Lung (tissue), 17 donors: ENCODE measurements at places on chromosomes 16 and 17.

DNA sequence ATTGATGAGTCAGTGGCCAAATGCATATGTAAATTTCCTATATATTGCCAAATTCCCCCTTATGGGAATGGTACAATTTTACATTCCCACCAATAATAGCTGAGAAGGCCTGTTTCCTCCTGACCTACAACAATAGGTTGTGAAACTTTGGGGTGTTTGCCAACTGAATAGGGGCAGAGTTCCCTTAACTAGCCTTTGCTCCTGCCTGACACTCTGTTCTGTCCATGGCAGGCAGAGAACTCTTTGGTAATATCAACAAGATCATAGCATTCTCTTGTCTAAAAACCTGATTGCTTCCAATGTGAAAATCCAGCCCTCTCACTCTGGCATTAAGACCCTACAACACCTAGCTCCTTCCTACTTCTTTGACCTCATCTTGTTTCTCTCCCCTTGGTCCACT is 149.7 kb downstream of the HAPSTR1 start:
- H3K36me3 ChIP-seq = no peaks in the 10 kb centered on the region
- no peak for DNase-seq
- H3K27me3 ChIP-seq = no peaks in the 10 kb centered on the region

DNA sequence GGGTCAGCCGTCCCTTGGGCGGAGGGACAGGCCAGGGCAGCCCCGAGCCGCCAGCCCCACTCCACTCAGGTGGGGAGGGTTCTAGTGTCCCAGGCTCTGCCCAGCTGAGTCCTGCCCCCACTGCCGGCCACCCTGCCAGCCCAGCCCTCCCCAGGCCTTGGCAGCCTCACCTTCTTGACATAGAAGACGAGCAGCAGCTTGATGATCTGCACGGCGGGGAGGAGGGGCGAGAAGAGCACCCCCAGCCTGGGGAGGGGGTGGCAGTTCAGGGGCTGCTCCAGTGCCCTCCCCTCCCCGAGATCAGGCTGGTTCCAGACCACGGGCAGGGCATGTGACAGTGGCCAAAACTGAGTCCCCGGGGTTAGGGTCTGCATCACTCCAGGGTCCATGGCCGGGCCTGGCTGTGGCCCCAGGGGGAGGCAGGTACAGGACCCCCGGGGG is 9.7 kb downstream of the TMC6 start:
- H3K27me3 ChIP-seq = no peaks in the 10 kb centered on the region
- H3K4me3 ChIP-seq = no peak overlapping the region
- no peak overlapping the region for H3K27ac ChIP-seq
- peaks cover 9% of the 10 kb centered on the region for H3K4me1 ChIP-seq
- H3K36me3 ChIP-seq = no peaks in the 10 kb centered on the region

- H3K4me3 ChIP-seq = no peak overlapping the region
- no peaks in the 10 kb centered on the region for H3K27me3 ChIP-seq
- no peak for DNase-seq
- H3K27ac ChIP-seq = no peak overlapping the region
- H3K4me1 ChIP-seq = peaks cover 5% of the 10 kb centered on the region
Observed at GRCh38 chr17:245611-246010, 64.2 kb upstream of the DOC2B start.

GRCh38 chr16:89052890-89053724 is 40.5 kb upstream of the ACSF3 start:
- peaks cover 17% of the 10 kb centered on the region for H3K4me1 ChIP-seq
- no peak overlapping the region for H3K27ac ChIP-seq
- no peak overlapping the region for H3K4me3 ChIP-seq
- DNase-seq = no peak
- H3K27me3 ChIP-seq = peaks cover 19% of the 10 kb centered on the region
- H3K36me3 ChIP-seq = no peaks in the 10 kb centered on the region

GRCh38 chr17:27630607-27631410 is at the start of gene LGALS9:
LGALS9 (plus strand) TSS chr17:27631188; CDS start chr17:27631266, 78 bp downstream.
- H3K4me1 ChIP-seq = peaks cover 9% of the 10 kb centered on the region

DNA sequence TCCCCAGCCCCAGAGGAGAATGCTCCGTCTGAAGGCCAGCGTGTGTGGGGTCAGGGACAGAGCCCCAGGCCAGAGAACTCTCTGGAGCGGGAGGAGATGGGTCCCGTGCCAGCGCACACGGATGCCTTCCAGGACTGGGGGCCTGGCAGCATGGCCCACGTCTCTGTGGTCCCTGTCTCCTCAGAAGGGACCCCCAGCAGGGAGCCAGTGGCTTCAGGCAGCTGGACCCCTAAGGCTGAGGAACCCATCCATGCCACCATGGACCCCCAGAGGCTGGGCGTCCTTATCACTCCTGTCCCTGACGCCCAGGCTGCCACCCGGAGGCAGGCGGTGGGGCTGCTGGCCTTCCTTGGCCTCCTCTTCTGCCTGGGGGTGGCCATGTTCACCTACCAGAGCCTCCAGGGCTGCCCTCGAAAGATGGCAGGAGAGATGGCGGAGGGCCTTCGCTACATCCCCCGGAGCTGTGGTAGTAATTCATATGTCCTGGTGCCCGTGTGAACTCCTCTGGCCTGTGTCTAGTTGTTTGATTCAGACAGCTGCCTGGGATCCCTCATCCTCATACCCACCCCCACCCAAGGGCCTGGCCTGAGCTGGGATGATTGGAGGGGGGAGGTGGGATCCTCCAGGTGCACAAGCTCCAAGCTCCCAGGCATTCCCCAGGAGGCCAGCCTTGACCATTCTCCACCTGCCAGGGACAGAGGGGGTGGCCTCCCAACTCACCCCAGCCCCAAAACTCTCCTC is 10.4 kb downstream of the CX3CL1 start:
- no peak overlapping the region for H3K27ac ChIP-seq
- H3K4me3 ChIP-seq = no peak overlapping the region
- H3K27me3 ChIP-seq = no peaks in the 10 kb centered on the region
- no peak for DNase-seq

GRCh38 chr17:57552114-57552624 is 192.9 kb downstream of the CCDC182 start:
- H3K27me3 ChIP-seq = no peaks in the 10 kb centered on the region
- no peaks in the 10 kb centered on the region for H3K36me3 ChIP-seq
- no peak overlapping the region for H3K27ac ChIP-seq
- no peak overlapping the region for H3K4me3 ChIP-seq
- peak; percentile 92 for DNase-seq

- H3K4me1 ChIP-seq = peaks cover 10% of the 10 kb centered on the region
- peaks cover 18% of the 10 kb centered on the region for H3K36me3 ChIP-seq
- DNase-seq = peak; percentile 72
- no peak overlapping the region for H3K4me3 ChIP-seq
Observed at GRCh38 chr16:19696328-19696727, 21.7 kb downstream of the KNOP1 start.

- DNase-seq = no peak
- no peak overlapping the region for H3K27ac ChIP-seq
Observed at GRCh38 chr17:72720494-72720825, 372.0 kb downstream of the SLC39A11 start.

- peak overlapping the region; percentile 75 for H3K4me3 ChIP-seq
- H3K27ac ChIP-seq = peak overlapping the region; percentile 97
- peaks cover 22% of the 10 kb centered on the region for H3K4me1 ChIP-seq
- H3K36me3 ChIP-seq = no peaks in the 10 kb centered on the region
- DNase-seq = peak; percentile 88
- no peaks in the 10 kb centered on the region for H3K27me3 ChIP-seq
Observed at GRCh38 chr16:85554889-85555718, 58.0 kb upstream of the GSE1 start.

DNA sequence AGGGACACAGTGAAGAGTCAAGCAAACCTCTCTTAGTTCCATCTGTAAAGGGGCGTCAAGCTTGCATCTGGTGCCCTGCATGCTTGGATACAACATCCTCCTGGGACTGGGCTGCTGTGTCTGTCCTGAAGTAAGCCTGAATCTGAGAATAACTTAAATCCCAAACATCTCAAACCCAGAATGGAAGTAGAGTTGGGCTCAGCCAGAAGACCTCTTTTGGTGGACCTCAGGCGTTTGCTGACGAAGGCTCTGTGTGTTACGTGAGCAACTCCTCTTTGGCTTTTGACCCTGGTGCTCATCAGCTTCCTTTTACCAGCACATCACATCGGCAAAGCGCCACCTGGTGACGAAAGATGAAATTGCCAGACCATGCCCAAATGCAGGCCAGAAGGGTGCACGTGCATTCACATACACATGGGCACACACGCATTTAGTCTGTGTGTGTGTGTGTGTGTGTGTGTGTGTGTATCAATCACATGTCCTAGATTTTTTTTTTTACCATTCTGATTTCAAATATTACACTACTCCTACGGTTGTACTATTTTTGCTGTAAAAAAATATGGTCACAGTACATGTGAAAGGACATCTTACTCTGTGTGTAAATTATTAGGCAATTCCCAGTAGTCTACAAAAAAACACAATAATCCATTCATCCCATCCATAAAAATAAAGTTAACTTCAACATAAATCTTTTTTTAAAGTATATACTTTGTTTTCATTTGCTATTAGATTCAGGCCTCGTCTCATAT is 41.1 kb upstream of the FOXJ1 start:
- no peaks in the 10 kb centered on the region for H3K27me3 ChIP-seq
- no peaks in the 10 kb centered on the region for H3K36me3 ChIP-seq
- DNase-seq = peak; percentile 90
- H3K4me1 ChIP-seq = no peaks in the 10 kb centered on the region

DNA sequence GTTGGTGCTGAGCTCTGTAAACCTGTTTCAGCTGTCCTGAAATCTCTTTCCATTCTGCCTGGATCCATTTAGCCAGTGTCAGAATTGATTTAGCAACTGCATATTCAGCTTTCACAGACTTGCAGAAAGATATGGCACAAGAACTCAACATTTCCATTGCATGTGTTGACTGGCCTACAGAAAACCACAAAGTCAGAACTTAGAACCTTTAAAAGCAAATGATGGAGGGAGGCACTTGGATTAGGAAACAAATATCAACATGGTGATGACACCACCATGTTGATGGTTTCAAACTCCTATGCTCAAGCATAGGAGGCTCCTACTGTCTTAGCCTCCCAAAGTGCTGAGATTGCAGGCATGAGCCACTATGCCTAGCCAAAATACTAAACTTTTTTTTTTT is 52.3 kb upstream of the ARL6IP1 start:
- H3K27me3 ChIP-seq = no peaks in the 10 kb centered on the region
- H3K4me1 ChIP-seq = no peaks in the 10 kb centered on the region
- H3K27ac ChIP-seq = no peak overlapping the region
- H3K4me3 ChIP-seq = no peak overlapping the region

DNA sequence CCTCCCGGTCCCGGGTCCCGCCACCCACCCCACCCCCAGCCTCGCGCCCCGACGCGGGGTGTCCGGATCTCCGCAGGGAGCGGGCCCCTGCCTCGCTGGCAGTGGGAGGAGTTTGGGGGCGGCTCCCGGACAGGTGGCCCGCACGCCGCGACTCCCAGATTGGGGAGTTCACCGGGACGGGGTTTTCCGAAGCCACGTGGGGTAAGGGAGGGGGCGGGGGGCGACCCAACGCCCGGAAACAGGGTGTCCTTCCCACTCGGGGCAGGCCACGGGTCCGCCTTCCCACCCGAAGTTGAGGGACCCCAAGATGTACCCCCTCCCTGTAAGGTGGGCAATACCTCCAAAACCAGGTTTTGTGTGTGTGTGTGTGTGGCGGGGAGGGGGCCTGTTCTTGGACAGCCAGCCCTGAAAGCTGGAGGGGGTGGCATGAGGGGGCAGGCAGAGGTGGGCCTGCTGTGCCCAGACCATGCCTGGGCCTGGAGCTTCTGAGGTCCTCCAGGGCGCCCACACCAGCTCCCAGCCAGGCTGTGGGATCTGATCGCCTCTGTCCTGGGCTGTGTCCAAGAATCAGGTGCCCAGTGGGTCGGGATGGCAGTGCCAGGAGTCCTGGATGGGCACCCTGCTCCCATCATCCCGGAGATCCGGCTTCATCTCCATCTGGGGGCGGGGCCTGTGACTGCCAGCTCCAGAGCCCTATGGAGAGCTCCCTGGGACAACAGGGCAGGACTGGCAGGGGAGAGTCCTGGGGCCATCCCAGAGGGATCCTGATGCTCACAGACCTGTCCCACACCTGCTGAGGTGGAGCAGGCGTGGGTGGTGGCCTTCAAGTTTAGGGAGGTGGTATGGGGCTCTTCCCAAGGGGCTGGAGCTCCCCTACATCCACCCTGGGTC is 767 bp downstream of the SYNGR2 start:
- H3K4me1 ChIP-seq = no peaks in the 10 kb centered on the region
- H3K27ac ChIP-seq = peak overlapping the region; percentile 94
- DNase-seq = peak; percentile 19
- peak overlapping the region; percentile 69 for H3K4me3 ChIP-seq
- H3K36me3 ChIP-seq = no peaks in the 10 kb centered on the region

- H3K4me3 ChIP-seq = no peak overlapping the region
- H3K27ac ChIP-seq = no peak overlapping the region
- no peak for DNase-seq
- H3K36me3 ChIP-seq = peaks cover 3% of the 10 kb centered on the region
- H3K4me1 ChIP-seq = no peaks in the 10 kb centered on the region
Observed at GRCh38 chr17:62668091-62668804, 40.8 kb downstream of the MRC2 start.

DNA sequence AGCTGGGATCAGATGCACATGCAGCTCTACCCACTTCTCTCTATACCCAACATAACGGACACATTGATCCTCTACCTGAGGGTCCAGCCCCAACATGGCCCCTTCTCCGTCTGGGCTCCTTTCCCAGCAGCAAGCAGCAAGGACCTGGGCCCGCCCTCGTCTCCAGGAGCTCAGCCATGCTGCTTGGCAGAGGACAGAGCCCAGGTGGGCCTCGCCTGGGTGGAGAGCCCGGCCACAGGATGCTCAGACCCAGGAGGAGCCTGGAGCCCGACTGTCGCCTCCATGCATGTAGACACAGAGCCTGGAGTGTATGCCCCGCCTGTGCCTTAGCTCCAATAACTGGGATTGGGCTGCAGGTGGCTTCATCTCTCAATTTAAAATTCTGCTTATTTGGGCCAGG is 57.0 kb downstream of the CCDC57 start:
- H3K36me3 ChIP-seq = peaks cover 8% of the 10 kb centered on the region
- H3K27ac ChIP-seq = no peak overlapping the region
- no peaks in the 10 kb centered on the region for H3K27me3 ChIP-seq
- DNase-seq = no peak

GRCh38 chr17:68544111-68544915 is 32.1 kb downstream of the PRKAR1A start:
- peak; percentile 22 for DNase-seq
- no peak overlapping the region for H3K4me3 ChIP-seq
- H3K36me3 ChIP-seq = no peaks in the 10 kb centered on the region
- no peak overlapping the region for H3K27ac ChIP-seq
- no peaks in the 10 kb centered on the region for H3K27me3 ChIP-seq

DNA sequence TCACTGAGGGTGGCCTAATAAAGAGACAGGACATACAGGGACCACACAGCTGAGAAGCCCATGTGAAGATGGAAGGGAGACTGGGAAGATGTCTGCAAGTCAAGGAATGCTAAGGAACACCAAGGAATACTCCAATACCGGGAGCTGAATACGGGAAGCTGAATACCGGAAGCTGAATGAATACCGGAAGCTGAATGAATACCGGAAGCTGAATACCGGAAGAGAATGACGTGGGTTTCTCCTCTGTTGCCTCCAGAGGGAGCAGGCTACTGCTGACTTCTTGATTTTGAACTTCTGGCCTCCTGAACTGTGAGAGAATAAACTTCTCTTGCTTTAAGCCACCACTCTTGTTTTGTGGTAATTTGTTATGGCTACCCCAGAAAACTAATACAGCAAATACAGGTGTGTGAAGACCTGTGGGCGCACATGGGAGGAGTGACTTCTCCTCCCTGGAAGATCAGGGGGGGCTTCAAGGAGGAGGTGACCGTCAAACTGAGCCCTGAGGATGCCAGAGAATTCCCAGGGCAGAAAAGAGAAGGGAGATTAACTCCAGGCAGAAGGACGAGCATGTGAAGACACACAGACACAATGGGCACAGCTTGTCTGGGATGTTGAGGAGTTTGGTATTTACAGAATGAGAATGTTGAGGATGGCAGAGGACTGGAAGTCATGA is 259.9 kb downstream of the IRF8 start:
- no peak overlapping the region for H3K4me3 ChIP-seq
- no peaks in the 10 kb centered on the region for H3K4me1 ChIP-seq
- peak overlapping the region; percentile 77 for H3K27ac ChIP-seq
- DNase-seq = peak; percentile 53
- no peaks in the 10 kb centered on the region for H3K27me3 ChIP-seq
